GM23338 (cell line): ENCODE measurements at places on chromosomes 6 and 20. TPM values are rescaled to one million over a fixed set of nuclear protein-coding genes. Genes with fewer than 3 reads are reported as not detected.

Gene HTR1B
- polyA plus RNA-seq: 0.10 and 0.19 TPM in 2 replicates

Gene OCSTAMP
- 0.32 TPM in 1 of 2 replicates, not detected in the other for polyA plus RNA-seq

Gene FITM2
- polyA plus RNA-seq: 0.73 and 0.87 TPM in 2 replicates

Gene STMND1
- polyA plus RNA-seq: not detected in 2 replicates

Gene MOG
- polyA plus RNA-seq: 0.49 and 0.55 TPM in 2 replicates

Gene TRPC4AP
- polyA plus RNA-seq: 47.5 and 48.8 TPM in 2 replicates
